ENCODE measurements at places on chromosomes 5 and 9.
A peak's percentile ranks its signal among the peaks of the same experiment; 100 is the strongest.

DNA sequence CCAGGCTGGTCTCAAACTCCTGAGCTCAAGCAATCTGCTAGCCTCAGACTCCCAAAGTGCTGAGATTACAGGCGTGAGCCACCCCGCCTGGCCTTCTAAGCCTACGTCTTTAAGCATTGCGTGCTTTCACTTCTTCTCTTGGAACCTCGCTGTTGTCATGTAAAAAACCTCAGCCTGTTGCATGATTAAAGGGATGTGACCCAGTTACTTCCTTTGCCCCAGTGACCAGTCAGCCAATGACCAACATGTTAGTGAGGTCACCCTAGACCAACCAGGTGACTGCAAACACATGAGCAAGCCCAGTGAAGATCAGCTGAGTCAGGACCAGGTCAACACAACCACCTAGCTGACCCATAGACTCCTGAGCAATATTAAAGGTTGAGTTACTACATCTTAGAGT, 10.5 kb downstream of the KIF4B start:
- H3K4me3 ChIP-seq, result no peak overlapping the region
- H3K27ac ChIP-seq, result no peak overlapping the region
- no peak for DNase-seq
- peaks cover 7% of the 10 kb centered on the region for H3K27me3 ChIP-seq

DNA sequence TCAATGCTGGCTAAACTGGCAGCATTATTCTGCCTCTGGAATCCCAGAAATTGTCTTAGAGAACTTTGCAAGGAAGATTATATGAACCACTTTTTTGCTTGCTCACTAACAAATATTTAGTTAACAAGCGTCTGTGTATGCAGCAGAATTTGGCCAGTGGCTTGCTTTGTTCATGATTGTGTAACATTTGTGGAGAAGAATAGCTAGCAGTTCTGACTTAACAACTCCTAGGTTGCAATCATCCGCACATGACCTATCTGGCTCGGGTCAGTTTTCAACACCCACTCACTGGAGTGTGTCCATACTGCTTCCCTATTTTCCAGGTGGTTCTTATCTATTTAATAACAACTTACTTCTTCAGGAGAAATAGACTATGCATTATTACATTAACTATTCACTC, 98.5 kb downstream of the SNX18 start:
- H3K4me1 ChIP-seq, result peaks cover 32% of the 10 kb centered on the region
- no peak overlapping the region for H3K4me3 ChIP-seq
- H3K27ac ChIP-seq, result no peak overlapping the region
- no peaks in the 10 kb centered on the region for H3K27me3 ChIP-seq
- peaks cover 4% of the 10 kb centered on the region for H3K36me3 ChIP-seq

- H3K27me3 ChIP-seq, result no peaks in the 10 kb centered on the region
- H3K4me1 ChIP-seq, result no peaks in the 10 kb centered on the region
- DNase-seq, result no peak
- H3K36me3 ChIP-seq, result peaks cover 6% of the 10 kb centered on the region
- no peak overlapping the region for H3K4me3 ChIP-seq
- peak overlapping the region; percentile 63 for H3K27ac ChIP-seq
Observed at GRCh38 chr5:82074950-82075349, 103.1 kb downstream of the ATG10 start.

DNA sequence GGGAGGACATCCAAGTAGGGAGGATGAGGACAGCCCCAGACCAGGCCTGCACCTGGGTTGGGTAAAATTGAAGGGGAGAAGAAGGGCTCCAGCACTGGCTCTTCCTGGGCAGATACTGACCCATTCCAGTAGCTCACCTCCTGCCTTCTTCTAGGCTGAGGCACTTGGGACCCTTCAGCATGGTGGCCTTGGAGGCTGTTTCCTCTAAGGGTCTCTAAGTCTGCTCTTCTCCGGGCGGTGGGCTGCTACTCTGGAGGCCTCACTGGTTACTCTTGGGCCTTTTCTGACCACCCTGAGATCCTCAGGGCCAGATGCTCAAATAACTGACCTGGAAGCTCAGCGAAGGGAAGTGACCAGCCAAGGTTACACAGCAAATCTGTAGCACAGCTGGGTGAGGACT, 2.8 kb upstream of the TIFAB start:
- no peaks in the 10 kb centered on the region for H3K4me1 ChIP-seq
- H3K4me3 ChIP-seq, result no peak overlapping the region
- no peak for DNase-seq
- H3K36me3 ChIP-seq, result no peaks in the 10 kb centered on the region
- no peak overlapping the region for H3K27ac ChIP-seq
- H3K27me3 ChIP-seq, result peaks cover 15% of the 10 kb centered on the region

DNA sequence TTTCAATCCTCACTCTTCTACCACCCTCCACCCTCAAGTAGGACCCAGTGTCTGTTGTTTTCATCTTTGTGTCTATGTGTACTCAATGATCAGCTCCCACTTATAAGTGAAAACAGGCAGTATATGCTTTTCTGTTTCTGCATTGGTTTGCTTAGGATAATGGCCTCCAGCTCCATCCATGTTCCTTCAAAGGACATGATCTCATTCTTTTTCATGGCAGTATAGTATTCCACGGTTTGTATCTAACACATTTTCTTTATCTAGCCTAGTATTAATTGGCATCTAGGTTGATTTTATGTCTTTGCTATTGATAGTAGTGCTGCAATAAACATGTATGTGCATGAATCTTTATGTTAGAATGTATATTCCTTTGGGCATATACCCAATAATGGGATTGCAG, 259.8 kb upstream of the KIF2A start:
- no peaks in the 10 kb centered on the region for H3K4me1 ChIP-seq
- H3K36me3 ChIP-seq, result no peaks in the 10 kb centered on the region
- H3K27me3 ChIP-seq, result no peaks in the 10 kb centered on the region
- H3K27ac ChIP-seq, result no peak overlapping the region
- no peak for DNase-seq

- H3K4me3 ChIP-seq, result no peak overlapping the region
- H3K4me1 ChIP-seq, result peaks cover 23% of the 10 kb centered on the region
- H3K27me3 ChIP-seq, result no peaks in the 10 kb centered on the region
- H3K36me3 ChIP-seq, result no peaks in the 10 kb centered on the region
- no peak overlapping the region for H3K27ac ChIP-seq
Observed at GRCh38 chr9:95261890-95262289, 55.6 kb downstream of the FANCC start.

- H3K27ac ChIP-seq, result peak overlapping the region; percentile 74
- DNase-seq, result peak; percentile 22
- peak overlapping the region; percentile 80 for H3K4me3 ChIP-seq
- H3K27me3 ChIP-seq, result peaks cover 34% of the 10 kb centered on the region
- H3K4me1 ChIP-seq, result peaks cover 19% of the 10 kb centered on the region
Observed at GRCh38 chr5:55173687-55174230, 782 bp upstream of the CDC20B start.

- no peak overlapping the region for H3K4me3 ChIP-seq
- no peaks in the 10 kb centered on the region for H3K4me1 ChIP-seq
- no peaks in the 10 kb centered on the region for H3K27me3 ChIP-seq
- H3K36me3 ChIP-seq, result no peaks in the 10 kb centered on the region
- H3K27ac ChIP-seq, result no peak overlapping the region
- DNase-seq, result no peak
Observed at GRCh38 chr9:99438596-99438995, 216.5 kb downstream of the SEC61B start.

GRCh38 chr9:32405506-32405905, 21.1 kb downstream of the ACO1 start:
- H3K4me3 ChIP-seq, result no peak overlapping the region
- H3K27ac ChIP-seq, result no peak overlapping the region
- DNase-seq, result no peak
- no peaks in the 10 kb centered on the region for H3K4me1 ChIP-seq

- H3K27me3 ChIP-seq, result no peaks in the 10 kb centered on the region
- no peak overlapping the region for H3K4me3 ChIP-seq
- no peak for DNase-seq
- H3K4me1 ChIP-seq, result no peaks in the 10 kb centered on the region
Observed at GRCh38 chr5:84706678-84707641, 322.3 kb upstream of the EDIL3 start.

GRCh38 chr5:132423438-132423898, 54.0 kb downstream of the SLC22A5 start:
- H3K4me3 ChIP-seq, result peak overlapping the region; percentile 44
- H3K27ac ChIP-seq, result peak overlapping the region; percentile 15
- H3K4me1 ChIP-seq, result peaks cover 80% of the 10 kb centered on the region
- H3K36me3 ChIP-seq, result peaks cover 10% of the 10 kb centered on the region
- DNase-seq, result no peak

- DNase-seq, result no peak
- H3K4me3 ChIP-seq, result peak within 1 kb of the TSS; percentile 73
- peak within 1 kb of the TSS; percentile 81 for H3K27ac ChIP-seq
- H3K36me3 ChIP-seq, result peaks cover 5% of the 10 kb centered on the region
Observed at GRCh38 chr9:5510360-5510931, at the start of gene PDCD1LG2. PDCD1LG2 (plus strand) TSS chr9:5510531; CDS start chr9:5522547, 12,016 bp downstream.

DNA sequence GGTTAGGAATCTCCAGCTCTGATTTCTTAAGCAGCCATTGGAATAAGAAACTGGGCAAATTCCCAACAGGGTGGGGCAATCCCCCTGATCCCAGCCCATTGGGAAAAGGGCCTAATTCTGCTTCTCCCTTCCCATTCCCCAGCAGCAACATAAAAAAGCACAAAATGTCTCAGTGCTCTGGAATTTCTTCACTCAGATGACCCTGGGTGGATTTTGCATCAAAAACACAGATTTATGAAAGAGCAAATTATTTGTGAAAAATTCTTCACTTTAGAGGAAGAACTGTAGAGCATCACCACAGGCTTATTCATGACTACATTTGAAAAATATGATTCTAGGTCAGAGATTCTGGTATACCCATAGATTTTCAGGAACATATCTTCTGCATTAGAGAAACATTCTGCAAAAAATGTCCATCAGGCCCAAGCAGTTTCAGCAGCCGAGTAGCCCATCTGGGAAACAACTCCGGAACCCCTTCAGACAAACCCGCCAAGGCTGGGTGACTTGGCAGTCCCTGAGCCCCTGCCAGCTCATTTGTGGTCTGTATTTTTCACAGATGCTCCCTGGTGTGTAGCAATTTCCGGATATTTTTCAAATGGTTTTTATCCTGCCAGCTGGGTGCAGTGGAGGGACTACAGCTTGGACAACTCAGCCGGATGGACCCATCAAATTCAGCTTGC, 102.1 kb upstream of the RANBP3L start:
- H3K4me1 ChIP-seq, result peaks cover 2% of the 10 kb centered on the region
- H3K27ac ChIP-seq, result no peak overlapping the region
- no peak overlapping the region for H3K4me3 ChIP-seq
- no peak for DNase-seq

DNA sequence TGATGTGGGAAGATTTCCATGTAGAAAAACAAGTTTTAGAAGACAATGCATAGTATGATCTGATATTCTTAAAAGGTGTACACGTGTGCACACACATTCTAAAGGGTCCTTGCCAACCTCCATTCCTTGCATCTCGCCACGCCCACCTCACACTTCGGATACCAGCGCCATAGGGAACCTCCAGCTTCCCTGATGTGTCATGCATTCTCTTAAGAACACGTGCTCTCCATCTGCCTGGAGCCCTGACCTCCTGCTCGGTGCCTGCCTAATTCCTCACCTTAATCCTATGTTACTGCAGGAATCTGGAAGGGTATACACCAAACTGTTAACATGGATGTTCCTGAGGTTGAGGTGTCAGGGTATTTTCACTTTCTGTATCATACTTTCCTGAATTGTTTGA, 63.1 kb downstream of the PTCD2 start:
- H3K36me3 ChIP-seq, result no peaks in the 10 kb centered on the region
- H3K27me3 ChIP-seq, result no peaks in the 10 kb centered on the region
- H3K4me1 ChIP-seq, result peaks cover 11% of the 10 kb centered on the region
- DNase-seq, result no peak

- DNase-seq, result no peak
- H3K27me3 ChIP-seq, result peaks cover 2% of the 10 kb centered on the region
- H3K36me3 ChIP-seq, result peaks cover 3% of the 10 kb centered on the region
- H3K4me3 ChIP-seq, result no peak overlapping the region
- H3K27ac ChIP-seq, result no peak overlapping the region
Observed at GRCh38 chr9:104911032-104911607, 16.8 kb downstream of the ABCA1 start.

Measured in memory B cell (primary cell).